ENCODE measurements at places on chromosomes 4 and X.

- DNase-seq, result peak; percentile 5
Observed at GRCh38 chr4:89753601-89754066, 83.3 kb downstream of the SNCA start.

DNA sequence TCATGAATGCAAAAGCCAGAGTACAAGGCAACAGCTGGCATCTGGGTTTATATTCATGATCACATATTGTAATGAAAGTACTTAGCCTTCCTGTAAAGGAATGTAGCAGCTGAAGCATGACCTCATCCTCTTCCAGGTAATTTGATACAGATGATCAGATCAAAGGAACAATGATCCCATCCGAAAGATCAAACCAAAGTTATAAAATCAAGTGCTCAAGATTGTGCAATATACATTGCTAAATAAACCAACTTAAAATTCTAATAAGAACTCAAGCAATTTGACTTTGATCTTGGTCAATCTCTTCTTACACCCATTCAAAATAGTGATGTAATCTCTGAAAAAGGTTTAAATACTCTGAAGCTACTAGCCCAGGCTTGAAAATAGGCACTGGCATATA is 113.1 kb upstream of the INPP4B start:
- no peak for DNase-seq

DNA sequence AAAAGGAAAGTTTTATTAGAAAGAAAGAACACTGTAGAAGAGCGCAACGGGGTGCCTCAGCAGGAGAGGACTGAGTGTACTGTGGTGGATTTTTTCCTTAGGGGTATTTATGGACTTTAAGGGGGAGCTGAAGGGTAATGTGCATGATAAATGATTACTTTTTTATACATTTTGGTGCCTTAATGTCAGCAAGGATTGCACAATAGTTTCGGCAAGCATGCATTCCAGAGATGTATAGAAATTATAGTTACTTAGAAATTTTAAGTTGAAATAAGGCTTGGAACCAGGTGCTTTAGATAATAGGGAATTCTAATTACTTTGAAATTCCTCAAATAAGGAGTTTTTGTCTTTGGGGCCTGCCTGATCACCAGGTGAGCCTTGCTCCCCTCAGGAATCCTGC is 30.5 kb upstream of the SERPINA7 start:
- no peak for DNase-seq

- DNase-seq, result no peak
Observed at GRCh38 chrX:46713672-46714490, 45.0 kb downstream of the SLC9A7 start.

DNA sequence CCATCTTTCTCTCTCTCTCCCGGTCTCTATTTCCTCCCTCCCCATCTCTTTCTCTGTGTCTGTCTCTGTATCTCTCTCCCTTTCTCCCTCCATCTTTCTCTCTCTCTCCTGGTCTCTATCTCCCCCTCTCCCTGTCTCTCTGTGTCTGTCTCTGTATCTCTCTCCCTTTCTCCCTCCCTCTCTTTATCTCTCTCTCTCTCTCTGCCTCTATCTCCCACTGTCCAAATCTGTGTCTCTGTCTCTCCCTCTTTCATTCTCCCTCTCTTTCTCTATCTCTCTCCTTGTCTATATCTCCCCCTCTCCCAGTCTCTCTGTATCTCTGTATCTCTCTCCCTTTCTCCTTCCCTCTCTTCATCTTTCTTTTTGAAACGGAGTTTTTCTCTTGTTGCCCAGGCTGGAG is 23.6 kb downstream of the IL3RA start:
- DNase-seq, result no peak

GRCh38 chrX:78658845-78659744 is at the start of gene RTL3:
TSS of gene RTL3 (minus strand) at chrX:78659328. CDS start at chrX:78658420, 908 bp downstream.
- no peak for DNase-seq

- no peak for DNase-seq
Observed at GRCh38 chr4:151691639-151692442, 69.0 kb downstream of the GATB start.

GRCh38 chr4:65370709-65371108 is 299.6 kb downstream of the EPHA5 start:
- DNase-seq, result no peak

GRCh38 chr4:32551943-32552342 is 1831.8 kb downstream of the PCDH7 start:
- no peak for DNase-seq

DNA sequence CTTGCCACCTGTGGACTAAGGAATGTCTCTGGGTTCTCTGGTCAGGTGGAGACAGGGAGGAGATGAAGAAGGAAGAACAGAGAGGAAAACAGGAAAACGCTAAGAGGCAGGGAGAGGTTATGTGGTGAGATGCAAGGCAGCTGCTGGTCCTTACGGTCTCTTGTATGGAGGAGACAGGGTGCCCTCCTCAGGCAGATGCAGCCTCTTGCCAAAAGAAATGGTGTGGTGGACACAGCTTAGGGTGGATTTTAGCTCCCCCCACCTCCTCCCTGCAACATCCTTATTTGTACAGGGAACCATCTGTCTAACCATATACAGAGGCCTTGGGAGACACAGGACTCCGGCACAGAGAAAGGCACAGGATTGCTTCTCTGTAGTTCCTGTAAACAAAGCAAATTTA is 9.7 kb downstream of the OCIAD2 start:
- no peak for DNase-seq

GRCh38 chr4:6633091-6633906 is 7.2 kb upstream of the MRFAP1 start:
- no peak for DNase-seq

DNA sequence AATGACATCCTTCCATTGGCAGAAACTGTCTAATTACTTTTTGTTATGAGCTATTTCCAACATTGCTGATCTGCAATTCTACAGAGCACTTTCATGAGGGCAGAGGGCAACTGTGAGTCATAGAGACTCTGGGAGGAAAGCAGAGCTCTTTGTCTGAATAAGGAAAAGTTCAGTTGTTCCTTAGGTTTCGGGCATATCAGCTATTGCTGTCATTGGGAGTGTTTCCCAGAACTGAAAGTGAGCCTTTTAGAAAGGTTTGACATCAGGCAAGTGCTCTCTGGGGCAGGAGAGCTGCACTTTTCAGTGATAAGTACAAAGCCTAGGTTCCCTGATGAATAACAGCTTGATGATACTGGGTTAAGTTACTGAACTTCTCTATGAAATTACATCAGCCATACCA is 119.2 kb upstream of the EDNRA start:
- no peak for DNase-seq

DNA sequence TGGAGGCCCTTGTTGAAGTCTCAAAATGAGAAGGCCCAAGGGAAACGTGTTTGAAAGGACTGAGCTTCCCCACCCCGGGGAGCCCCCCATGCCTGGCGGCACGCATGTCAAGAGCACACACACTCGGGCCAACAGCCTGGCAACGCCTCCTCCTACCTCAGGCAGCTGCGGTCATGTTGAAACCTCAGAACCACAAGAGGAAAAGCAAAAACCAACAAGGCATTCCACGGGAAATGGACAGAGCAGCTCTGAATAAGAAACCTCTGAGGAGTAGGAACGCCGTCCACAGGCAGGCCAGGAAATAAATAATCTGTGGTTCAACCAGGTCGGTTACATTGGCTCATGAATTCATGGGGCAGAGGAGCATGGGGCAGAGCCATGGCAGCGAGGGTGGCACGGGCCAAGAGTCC is 95.7 kb upstream of the AFAP1 start:
- DNase-seq, result no peak

DNA sequence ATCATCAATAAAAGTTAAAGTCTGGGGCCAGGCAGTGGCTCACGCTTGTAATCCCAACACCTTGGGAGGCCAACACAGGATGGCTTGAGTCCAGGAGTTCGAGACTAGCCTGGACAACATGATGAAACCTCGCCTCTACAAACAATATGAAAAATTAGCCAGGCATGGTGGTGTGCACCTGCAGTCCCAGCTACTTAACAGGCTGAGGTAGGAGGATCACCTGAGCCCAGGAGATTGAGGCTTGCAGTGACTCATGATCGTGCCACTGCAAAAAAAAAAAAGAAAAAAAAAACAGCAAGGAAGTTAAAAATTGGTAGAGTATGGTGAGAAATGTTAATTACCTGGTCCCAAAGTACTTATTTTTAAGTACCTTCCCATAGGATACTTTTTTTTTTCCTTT is 27.5 kb downstream of the FBXW7 start:
- DNase-seq, result no peak

DNA sequence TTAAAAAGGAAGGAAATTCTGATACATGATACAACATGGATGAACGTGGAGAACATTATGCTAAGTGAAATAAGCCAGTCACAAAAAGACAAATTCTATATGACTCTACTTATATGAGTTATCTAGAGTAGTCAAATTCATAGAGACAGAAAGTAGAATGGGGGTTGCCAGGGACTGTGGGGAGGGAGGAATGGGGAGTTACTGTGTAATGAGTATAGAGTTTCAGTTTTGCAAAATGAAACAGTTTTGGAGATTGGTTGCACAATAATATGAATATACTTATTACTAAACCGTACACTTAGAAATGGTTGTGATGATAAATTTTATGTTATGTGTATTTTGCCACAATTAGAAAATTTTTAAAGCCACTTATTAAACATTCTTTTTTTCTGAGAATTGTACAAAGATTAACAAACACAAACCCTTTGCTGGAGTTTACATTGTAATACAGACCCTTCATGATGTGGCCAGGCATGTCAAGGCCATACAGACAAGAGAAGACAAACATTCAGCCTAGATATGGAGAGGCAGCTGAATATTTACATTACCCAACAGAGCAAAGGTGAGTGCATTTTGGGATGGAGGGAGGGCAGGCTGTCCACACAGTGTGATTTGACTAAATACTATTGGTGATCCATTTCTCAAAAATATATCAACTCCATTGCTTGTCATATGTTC is 21.2 kb upstream of the GPC3 start:
- DNase-seq, result no peak

- DNase-seq, result no peak
Observed at GRCh38 chr4:82823062-82823461, 24.5 kb upstream of the SCD5 start.

DNA sequence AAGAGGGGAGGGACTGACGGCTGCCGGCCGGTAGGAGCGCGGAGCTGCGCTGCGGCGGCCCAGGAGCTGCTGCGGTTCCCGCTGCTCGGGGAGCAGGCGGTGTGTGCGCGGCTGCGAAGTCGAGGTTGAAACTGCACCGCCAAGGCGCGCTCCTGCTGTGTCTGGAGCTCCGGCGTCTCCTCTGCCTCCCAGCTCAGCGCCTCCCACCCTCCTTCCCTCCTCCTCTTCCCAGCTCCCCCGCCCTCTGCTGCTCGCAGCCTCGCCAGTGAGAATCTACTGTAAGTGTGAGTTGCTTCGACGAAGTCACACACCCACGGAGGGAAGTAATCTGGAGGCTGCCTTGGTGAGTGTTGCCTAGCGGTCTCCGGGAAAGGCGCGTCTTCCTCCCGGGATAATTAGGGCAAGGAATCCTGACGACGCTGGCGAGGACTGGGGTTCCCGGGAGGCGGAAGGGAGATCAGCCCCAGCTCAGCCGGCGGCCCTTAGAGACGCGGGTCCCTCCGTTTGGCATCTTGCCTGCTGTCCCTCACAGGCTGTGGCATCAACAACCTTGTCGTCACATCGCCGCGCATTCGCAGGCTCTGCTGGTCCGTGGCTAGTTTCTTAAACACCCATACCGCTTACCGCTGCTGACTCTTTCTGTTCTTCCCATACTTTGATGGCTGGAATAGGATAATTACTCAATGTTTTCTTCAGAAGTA is at the start of gene EPHA5:
EPHA5 (minus strand) TSS at position 159 of the 701 bp plus-strand sequence. CDS start 747 bp downstream, outside the sequence.
- peak; percentile 81 for DNase-seq

DNA sequence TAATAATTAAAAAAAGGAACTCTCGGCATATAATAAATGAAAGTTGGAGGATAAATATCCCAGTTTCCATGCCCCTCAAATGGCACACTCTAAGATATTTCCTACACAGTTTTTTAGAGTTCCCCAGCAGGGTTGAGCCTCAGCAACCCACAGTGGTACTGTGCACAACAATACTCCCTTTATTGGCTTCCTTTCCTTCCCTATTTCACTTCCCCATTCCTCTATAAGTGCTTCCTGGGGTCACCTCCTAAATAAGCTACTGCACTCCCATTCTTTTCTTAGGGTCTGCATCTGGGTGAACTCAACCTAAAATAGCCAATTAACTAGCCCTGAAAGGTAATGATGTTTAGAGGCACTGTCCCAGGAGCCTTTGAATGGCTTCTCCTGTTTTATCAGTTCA is 76.4 kb upstream of the NHS start:
- DNase-seq, result no peak

- DNase-seq, result no peak
Observed at GRCh38 chr4:81031796-81032551, 1.5 kb downstream of the BMP3 start.

- DNase-seq, result no peak
Observed at GRCh38 chr4:2354760-2355159, 63.7 kb downstream of the ZFYVE28 start.

DNA sequence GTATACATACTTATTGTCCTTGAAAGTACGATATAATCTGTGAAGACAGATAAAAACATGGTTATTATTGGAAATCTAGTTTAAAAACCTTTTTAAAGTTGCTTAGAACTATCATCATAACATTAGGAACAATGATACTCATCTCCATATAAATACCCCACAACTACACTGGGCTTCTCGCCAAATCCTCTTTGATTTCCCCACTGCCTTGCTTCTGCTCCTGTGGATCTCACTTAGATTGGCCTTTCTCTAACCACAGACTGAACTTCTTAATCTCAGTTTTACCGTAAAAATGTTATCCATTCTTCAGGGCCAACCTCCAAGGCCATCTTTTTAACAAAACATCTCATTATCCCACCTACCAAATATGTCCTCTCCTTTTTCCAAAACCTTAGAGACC is 77.6 kb downstream of the PRKG2 start:
- no peak for DNase-seq

DNA sequence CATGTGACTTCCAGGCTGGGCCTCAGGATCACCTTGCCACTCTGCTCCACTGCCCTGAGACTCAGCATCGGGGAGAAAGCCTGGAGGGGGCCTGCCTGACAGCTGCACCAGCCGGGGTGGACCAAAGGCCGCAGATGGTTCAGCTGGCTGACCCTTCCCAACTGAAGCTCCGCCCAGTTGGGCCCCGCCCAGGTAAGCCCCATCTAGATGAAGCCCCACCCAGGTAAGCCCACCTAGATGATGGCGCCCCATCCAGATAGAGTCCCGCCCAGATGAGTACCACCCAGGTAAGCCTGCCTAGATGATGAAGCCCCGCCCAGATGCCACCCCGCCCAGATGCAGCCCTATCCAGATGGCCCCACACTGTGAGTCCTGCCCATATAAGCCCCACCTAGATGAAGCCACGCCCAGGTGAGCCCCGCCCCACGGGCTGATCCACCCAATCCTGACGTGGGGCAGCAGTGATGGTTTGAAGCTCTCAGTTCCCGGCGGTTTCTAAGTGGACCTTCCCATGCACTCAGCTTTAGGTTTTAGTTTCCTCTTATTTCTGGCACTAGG is 10.0 kb downstream of the ZFYVE28 start:
- DNase-seq, result no peak

GRCh38 chrX:2318371-2318770 is 182.4 kb downstream of the DHRSX start:
- DNase-seq, result no peak

GRCh38 chr4:6909970-6910339 is 329 bp downstream of the TBC1D14 start:
- DNase-seq, result no peak

- DNase-seq, result no peak
Observed at GRCh38 chr4:41943506-41943905, 8.3 kb downstream of the TMEM33 start.

Data from NCI-H2171 (cell line).